ENCODE measurements at places on chromosomes 5 and 9.

GRCh38 chr5:132673939-132674630 is at the start of gene IL4:
IL4 (plus strand) TSS chr5:132673989; CDS start chr5:132674051, 62 bp downstream.
- no peak within 1 kb of the TSS for H3K27ac ChIP-seq
- H3K4me1 ChIP-seq: peaks cover 5% of the 10 kb centered on the region
- DNase-seq: no peak
- no peaks in the 10 kb centered on the region for H3K27me3 ChIP-seq
- no peaks in the 10 kb centered on the region for H3K36me3 ChIP-seq

- H3K4me3 ChIP-seq: no peak overlapping the region
- no peaks in the 10 kb centered on the region for H3K36me3 ChIP-seq
- H3K4me1 ChIP-seq: no peaks in the 10 kb centered on the region
- no peak for DNase-seq
- no peak overlapping the region for H3K27ac ChIP-seq
Observed at GRCh38 chr5:171646102-171647042, 139.2 kb upstream of the SMIM23 start.

- no peak for DNase-seq
- H3K27me3 ChIP-seq: no peaks in the 10 kb centered on the region
- no peak overlapping the region for H3K27ac ChIP-seq
- peaks cover 35% of the 10 kb centered on the region for H3K36me3 ChIP-seq
- no peak overlapping the region for H3K4me3 ChIP-seq
Observed at GRCh38 chr5:43152946-43153345, 32.2 kb downstream of the ZNF131 start.

DNA sequence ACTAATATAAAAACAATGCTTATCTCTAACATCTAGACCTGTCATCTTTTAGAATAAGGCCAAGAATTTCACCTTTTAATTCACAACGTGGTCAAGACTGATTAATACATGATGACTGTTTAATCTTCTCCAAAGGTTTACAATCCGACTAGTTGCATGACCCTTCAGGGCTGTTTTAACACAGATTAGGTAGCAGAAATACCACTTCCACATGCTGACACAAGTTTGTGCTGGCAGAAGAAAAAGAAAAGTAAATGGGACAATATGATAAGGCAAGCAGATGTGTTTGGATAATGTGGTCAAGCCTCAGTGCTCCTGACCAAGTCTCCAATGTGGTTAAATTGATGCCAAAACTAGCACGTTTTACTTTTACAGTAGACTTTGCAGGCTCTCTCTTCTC is 31.1 kb downstream of the SEMA6A start:
- H3K36me3 ChIP-seq: peaks cover 4% of the 10 kb centered on the region
- H3K4me1 ChIP-seq: no peaks in the 10 kb centered on the region
- H3K4me3 ChIP-seq: no peak overlapping the region
- DNase-seq: no peak
- H3K27ac ChIP-seq: no peak overlapping the region

GRCh38 chr9:109974918-109975276 is 194.9 kb downstream of the PALM2AKAP2 start:
- H3K36me3 ChIP-seq: no peaks in the 10 kb centered on the region
- H3K4me1 ChIP-seq: no peaks in the 10 kb centered on the region
- H3K27me3 ChIP-seq: no peaks in the 10 kb centered on the region

DNA sequence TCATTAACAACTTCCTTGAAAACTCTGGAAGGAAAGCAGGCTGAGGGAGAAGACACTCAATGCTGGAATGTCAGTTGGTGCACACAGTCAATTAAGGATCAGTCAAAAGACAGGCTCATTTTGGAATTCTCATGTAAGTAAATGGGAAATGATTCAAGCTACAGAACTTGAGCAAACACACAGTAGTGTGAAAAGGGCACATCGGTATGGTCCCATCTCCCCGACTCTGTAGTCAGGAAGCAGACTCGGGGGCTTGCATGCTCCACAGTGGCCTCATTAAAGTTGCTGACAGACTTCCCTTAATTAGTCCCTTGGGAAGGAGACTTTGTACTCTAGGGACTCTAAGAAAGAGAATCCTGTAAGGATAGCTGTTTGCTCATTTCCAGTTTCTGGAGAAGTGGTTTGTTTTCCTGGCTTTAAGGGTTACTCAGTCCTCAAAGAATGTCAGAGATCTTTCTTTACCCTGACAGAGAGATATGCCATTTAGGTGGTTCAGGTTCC is 339.2 kb downstream of the ADAMTS6 start:
- no peak overlapping the region for H3K4me3 ChIP-seq
- H3K36me3 ChIP-seq: no peaks in the 10 kb centered on the region
- H3K27ac ChIP-seq: no peak overlapping the region

DNA sequence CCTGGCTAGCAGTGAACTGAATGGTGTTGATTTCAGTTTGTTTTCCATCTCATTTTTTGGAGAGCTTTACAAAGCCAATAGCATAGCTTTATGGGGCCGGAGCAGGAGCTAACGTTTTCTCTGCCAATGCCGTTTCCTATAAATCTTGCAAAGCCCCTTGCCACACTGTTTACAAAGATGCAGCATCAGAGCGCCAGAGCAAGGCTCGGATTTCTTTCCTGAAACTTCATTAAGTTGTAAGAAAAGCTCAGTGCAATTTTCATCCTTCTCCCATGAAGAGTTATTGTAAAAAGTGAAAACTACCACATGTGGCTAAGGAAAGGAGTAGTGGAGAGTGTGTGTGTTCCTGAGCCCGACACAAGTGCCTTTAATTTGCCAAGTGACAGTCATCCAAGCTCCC is 178.2 kb upstream of the GDNF start:
- no peak overlapping the region for H3K27ac ChIP-seq
- H3K36me3 ChIP-seq: no peaks in the 10 kb centered on the region
- no peaks in the 10 kb centered on the region for H3K27me3 ChIP-seq

DNA sequence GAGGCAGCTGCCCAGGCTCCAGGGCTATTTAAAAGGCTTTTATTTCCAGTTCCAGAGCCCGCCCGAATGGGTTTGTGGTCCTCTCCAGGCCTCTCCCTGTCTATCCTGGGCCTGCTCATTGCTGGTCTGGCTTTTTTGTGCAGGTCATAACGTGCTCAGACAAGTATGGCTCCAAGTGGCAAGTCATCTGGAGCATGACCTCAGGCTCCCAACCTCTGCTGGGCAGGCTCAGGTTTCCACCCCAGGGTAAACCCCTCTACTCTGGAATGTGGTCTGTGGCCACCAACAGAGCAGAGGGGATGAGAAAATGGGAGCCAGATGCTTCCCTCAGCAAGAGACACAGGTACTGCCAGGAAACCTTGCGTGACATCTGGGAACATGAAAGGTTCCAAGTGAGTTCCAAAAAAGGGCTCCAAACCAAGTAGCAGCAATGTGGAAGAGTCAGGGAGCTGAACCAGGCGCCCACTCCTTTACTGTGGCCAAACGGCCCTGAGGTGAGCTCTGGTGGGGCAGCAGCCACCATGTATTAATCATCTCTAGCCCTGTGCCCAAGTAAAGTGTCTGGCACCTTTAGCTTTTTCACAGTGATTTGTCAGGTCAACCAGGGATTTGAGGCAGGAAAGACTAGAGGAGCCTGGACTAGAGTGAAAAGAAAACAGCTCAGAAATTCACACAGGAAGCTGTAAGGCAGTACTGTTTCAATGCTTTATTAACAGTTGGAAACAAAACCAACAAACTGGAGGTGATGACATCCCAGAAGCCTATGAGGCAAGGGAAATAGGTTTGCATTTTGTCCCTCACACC is 25.7 kb downstream of the PCDHGC5 start:
- H3K27me3 ChIP-seq: no peaks in the 10 kb centered on the region
- DNase-seq: no peak
- H3K4me1 ChIP-seq: peaks cover 52% of the 10 kb centered on the region
- H3K4me3 ChIP-seq: peak overlapping the region; percentile 57
- peaks cover 27% of the 10 kb centered on the region for H3K36me3 ChIP-seq

- no peaks in the 10 kb centered on the region for H3K36me3 ChIP-seq
- H3K4me1 ChIP-seq: no peaks in the 10 kb centered on the region
Observed at GRCh38 chr9:87888501-87888900, 5.8 kb downstream of the SPATA31E1 start.

DNA sequence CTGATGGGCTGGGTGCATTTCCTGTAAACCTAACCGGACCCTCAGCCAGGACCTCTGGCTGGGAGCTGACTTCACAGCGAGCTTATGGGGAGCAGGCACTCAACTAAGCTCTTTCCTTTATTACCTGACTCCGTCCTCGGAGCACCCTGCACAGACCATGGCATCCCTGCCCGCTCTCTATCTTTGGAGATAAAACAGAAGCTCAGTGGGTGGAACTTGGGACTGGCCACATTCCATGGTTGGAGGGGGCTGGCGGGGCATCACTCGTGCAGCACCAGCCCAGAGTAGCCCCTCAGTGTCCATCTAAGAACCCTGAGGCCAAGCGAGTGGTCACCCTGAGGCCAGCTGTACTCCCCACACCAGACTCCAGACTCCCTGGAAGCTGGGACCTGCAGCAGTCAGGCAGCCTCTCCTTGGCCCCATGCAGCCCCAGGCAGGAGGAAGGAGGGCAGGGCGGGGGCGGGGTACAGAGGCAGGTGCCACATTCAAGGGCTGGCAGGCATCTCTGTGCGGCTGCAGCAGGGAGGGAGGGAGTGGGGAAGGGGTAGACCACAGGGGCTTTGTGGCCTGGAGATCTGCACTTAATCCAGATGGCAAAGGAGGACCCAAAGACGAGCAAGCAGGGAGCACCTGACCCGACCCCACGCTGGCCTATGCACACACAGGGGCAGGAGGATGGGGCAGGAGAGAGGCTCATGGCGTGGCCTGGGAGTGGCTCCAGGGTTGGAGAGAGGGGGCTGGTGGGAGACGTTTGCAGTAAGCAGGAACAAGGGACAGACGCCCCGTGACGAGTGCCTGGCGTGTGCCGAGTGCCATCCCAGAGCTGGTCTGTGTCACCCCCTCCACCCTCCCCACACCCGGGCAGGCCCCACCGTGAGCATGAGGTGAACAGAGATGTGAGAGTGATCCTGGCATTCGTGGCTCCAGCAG is 26.1 kb downstream of the GLT6D1 start:
- no peaks in the 10 kb centered on the region for H3K36me3 ChIP-seq
- H3K4me3 ChIP-seq: no peak overlapping the region
- no peak for DNase-seq
- peaks cover 75% of the 10 kb centered on the region for H3K27me3 ChIP-seq
- no peaks in the 10 kb centered on the region for H3K4me1 ChIP-seq
- no peak overlapping the region for H3K27ac ChIP-seq

Measured in stomach (tissue), 19 donors.